ENCODE measurements at places on chromosomes 6 and 20.

DNA sequence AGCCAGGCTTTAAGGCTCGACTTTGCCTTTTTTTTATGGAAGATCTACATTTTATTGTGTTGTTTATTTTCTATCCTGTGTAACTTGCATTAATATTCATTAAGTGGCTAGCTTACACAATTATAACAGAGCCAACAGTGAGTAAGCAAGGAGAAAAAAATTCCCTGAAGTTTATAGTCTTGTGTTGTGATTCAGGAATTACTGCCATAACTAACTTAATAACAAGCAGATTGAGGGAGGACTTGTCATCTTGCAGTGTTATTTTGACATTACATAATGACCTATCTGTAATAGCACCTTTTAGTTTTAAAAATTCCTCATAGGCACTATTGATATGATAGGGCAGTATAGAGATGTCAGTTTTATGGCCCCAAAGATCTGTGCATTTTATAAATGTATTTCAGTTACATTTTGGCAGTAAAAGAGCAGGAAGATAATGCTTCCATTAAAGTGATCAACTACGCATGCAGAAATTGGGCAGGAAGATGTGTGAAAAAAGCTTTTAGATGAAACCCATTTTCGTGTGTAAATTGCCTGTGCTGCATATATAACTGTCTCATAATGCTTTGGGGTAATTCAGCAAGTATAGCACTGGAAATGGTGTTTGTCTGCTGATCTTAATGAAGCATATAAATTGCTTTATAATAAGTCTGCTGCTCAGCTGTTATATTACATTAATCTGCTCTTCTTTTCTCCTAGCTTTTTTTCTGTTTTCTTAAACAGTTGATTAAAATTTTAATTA lies 123.0 kb downstream of the SMAP1 start:
- no peak for DNase-seq

GRCh38 chr20:21092806-21093205 lies 13.4 kb downstream of the LINC00237 start:
- no peak for DNase-seq

DNA sequence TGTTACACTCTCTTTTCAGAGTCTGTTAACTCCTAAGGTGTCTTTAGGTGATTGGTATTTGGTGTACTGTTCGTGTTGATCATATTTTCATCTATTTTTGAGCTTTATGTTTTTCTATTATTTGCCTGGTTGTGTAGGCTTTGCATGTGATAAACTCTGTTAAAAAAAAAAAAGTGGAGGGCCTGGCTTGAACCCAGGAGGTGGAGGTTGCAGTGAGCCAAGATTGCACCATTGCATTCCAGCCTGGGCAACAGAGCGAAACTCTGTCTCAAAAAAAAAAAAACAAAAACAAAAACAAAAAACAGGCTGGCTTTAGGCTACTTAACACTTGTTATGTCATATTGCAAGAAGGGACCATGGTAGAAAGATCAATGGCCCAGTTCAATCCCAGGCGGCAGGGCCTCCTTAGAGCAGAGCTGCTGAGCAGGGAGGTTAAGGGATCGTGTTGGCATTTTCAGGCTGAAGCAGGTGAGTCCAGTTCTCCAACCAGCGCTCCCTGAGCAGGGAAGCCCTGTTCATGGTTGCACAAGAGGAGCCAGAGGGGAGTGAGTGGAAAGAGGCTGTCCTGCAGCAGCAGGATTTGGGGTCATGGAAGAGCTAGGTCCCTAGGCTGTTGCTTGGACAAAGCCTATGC lies 8.5 kb downstream of the PYGB start:
- no peak for DNase-seq

DNA sequence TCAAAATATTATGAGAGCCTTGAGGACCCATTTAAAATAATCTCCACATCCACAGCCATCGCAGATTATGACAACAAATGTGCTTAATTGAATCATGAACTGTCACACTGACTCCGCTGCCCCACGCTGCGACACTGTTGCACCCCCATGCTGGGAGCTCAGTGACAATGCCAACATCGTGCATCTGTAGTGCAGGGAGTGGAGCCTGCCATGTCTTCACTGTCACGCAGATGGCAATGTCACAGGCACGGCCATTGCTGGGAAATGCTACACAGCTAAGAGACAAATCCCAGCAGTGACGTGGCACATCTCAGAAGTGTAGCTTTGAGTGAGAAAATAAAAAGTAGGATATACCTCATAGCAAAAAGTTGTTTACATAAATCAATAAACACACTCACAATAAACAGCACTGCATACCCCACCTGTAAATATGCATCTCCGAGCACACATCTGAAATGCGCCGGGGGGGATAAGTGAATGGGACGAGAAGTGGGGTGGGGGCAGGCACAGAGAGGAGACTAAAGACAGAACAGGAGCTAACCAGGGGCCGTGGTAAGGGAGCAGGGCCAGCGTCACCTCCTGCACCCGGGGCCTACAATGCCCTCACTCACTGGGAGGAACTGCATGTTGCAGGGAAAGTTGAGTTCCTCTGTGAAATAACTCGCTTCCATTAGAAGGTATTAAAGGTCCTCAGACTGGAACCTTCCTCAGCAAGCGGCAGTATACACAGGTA lies 349.9 kb downstream of the THBS2 start:
- no peak for DNase-seq

Data from activated CD4-positive, alpha-beta T cell treated with anti-CD3 and anti-CD28 coated beads for 4 hours (primary cell).